ENCODE measurements at places on chromosomes 13 and 19.

DNA sequence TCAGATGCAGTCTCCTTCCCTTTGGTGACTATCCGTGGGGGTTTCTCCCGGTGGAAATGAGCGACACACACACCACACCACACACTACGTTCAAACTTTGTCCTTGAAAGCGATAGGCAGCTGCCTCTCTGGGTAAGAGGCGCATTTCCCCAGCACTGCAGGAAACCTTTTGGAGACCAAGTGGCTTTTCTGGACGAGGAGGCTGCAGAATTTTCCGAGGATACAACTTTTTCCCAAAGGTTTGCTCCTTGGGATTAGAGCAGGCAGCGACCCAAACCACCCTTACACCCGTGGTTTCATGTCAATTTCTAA is 38.2 kb upstream of the FLT1 start:
- no peak for DNase-seq

- DNase-seq, result peak; percentile 50
Measured at GRCh38 chr19:34172661-34173192, 423 bp downstream of the LSM14A start.

GRCh38 chr19:7000333-7000732 is 20.9 kb downstream of the MBD3L2B start:
- DNase-seq, result no peak

DNA sequence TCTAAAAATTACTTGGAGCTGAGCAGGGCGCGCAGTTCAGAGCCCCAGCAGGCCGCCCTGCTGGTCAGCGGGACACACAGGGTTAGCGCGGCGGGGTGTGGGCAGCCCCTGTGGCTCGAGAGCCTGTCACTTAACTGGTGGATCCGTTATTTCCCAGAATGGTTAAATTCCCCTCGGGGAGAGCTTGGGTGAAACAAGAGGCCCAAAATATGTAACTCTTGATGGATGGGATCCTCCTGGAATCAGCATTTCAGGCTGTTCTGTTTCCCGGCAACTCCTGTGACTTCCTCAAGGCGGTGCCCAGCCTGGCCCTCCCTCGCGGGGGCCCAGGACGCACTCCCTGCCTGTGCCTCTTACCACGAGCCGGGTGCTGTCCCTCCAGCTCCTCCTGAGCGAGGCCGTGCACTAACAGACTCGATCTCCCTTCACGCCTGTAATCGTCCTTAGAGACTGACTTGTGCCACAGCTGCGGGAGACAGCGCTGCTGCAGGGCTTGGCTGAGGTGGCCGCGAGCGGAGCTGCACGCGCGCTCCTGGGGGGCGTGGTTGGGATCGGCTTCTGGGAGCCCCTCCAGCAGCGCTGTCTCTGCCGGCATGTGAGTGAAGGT is 9.7 kb downstream of the PTBP1 start:
- DNase-seq, result no peak

GRCh38 chr19:41626877-41627276 is at the start of gene CEACAM4:
Gene CEACAM4 (minus strand): TSS chr19:41627074. CDS start chr19:41626963, 111 bp downstream.
- no peak for DNase-seq

DNA sequence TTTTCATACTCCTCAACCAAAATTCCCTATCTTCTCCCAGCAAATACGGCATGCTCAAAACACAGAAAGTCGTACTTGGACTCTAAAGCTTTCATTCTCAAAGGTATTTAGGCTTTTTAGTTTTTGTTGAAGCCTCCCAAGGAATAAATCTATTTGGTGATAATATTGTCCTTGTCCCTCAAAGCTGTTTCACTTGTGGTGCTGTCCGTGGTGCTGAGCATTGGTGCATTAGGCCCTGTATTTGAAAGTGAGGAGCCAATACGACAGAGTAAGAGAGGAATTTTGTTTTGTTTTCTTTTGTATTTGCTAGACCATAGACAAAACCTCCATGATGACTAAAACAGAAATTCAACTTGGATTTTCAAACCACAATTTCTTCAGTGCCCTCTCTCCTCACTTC is 3.2 kb upstream of the LGALS13 start:
- DNase-seq, result peak; percentile 51

GRCh38 chr13:33927315-33927714 is 109.4 kb downstream of the RFC3 start:
- peak; percentile 11 for DNase-seq

DNA sequence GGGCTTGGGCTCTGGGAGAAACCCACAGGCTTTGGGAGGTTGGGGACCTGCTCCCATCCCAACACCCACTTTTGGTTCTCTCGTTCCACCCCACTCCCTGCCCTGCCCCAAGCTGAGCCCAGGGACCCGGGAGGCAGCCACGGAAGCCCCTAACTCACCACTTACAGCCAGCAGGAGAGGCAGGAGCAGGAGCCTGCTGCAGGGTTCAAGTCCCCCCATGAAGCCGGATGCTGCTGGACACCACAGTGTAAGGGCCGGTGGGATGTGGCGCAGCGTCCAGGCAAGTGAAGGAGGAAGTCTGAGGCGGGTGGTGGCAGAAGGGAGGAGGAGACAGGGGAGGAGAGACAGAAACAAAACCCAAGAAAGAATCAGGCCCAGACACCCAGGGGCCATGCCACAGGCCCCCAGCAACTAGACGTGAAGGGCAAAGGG is at the start of gene TYROBP:
TSS of gene TYROBP (minus strand) at position 286 of the 432 bp plus-strand sequence. CDS start at position 219, 67 bp downstream.
- no peak for DNase-seq

GRCh38 chr19:38676878-38677646 is 29.6 kb downstream of the ACTN4 start:
- no peak for DNase-seq

- DNase-seq, result no peak
Measured at GRCh38 chr19:30001301-30001700, 59.3 kb downstream of the URI1 start.

GRCh38 chr19:1490311-1491113 is at the start of gene PCSK4:
Gene PCSK4 (minus strand): TSS chr19:1490350. CDS start chr19:1490346, 4 bp downstream.
- peak; percentile 100 for DNase-seq

GRCh38 chr13:86172961-86173360 is 373.7 kb upstream of the SLITRK6 start:
- no peak for DNase-seq

All from hepatocyte (in vitro differentiated cells).